ENCODE measurements at places on chromosomes 13 and 19.
A peak's percentile ranks its signal among the peaks of the same experiment; 100 is the strongest.

- DNase-seq: peak; percentile 19
These were observed 103.7 kb upstream of the EDNRB start for GRCh38 chr13:78022164-78022877.

- DNase-seq: no peak
These were observed 1181.2 kb downstream of the PCDH9 start for GRCh38 chr13:66048888-66049287.

DNA sequence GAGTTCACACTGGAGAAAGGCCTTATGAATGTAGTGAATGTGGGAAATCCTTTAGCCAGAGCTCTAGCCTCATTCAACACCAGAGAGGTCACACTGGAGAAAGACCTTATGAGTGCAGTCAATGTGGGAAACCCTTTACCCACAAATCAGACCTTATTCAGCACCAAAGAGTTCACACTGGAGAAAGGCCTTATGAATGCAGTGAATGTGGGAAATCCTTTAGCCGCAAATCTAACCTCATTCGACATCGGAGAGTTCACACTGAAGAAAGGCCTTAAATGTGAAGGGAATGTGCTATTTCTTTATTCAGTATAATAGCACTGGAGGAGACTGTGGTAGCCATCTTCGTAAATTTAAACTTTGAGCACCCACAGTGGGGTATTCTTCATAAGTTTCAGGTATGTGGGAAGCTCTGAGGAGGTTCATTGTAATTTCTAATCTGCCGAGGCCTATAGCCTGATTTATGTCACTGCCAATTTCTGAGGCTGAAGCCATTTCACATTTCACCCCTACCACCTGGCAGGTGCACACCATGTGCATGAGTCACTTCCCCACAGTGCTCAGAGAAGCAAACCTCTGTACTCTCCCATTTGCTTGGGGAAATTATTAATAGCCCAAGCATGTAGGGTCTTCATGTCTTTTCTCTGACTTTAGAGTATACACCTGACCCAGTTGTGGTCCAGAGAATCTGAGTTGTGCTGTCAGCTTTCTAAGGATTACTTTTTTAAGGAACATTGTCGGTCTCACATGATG lies 6.4 kb downstream of the ZNF551 start:
- DNase-seq: no peak

GRCh38 chr19:12784871-12785430 lies 6.3 kb upstream of the JUNB start:
- DNase-seq: no peak

- no peak for DNase-seq
These were observed 14.0 kb upstream of the GGACT start for GRCh38 chr13:100602493-100603111.

GRCh38 chr13:38899571-38899970 lies 91.1 kb downstream of the STOML3 start:
- no peak for DNase-seq

DNA sequence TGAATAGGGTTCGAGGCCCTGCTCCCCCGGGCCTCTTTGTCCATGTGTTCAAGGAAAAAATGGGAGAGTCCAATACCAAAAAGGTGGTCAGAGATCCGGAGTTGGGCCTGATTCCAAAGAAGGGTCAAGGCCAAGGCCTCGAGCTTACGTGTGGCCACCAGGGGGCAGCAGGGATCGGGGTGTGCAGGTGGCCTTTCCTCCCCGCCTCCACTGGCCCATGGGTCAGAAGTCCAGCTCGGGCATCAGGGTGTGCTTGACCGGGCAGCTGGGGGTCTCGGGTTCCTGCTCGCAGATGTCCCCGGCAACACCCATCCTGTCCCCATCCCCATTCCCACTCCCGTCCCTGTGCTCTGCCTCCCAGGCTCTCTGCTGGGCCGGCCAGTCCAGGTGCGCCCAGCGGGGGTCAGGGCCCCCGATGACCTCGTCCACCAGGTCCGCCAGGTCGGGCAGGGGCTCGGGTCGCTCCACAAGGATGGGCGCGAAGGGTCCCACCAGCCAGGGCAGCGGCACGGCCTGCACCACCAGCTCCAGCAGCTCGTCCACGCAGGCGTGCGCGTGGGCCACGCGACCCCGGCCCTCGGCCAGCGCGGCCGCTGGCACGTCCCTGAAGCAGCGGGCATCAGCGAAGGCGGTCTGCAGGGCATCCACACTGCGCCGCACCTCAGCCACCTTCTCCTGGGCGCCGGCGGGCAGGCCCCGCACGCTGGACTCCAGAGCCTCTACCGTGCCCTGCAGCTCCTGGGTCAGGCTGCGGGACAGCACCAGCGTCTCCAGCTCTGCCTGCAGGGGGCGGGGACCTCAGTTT lies 5.2 kb upstream of the PLIN4 start:
- DNase-seq: peak; percentile 68

- no peak for DNase-seq
These were observed 77.1 kb downstream of the GNG7 start for GRCh38 chr19:2625434-2625833.

DNA sequence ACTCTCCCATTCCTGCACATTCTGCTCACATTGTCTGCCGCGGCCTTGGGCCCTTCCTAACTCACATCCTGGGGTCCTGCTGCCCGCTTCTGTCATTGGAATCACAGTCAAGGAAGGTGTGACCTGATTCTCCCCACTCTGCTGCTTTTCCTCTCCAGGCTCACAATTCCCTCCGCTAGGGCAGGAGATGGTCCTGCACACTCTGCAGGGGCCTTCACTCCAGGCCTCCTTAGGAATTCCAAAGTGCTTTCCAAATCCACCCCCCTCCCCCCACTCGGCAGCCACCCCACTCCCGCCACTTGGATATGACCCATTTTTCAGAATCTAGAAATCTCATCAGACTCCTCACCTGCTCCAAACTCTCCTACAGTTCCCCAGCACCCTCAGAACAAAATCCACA lies 3.1 kb upstream of the SLC5A5 start:
- DNase-seq: no peak

- no peak for DNase-seq
These were observed 19.4 kb upstream of the RANBP3 start for GRCh38 chr19:5997371-5997770.

- no peak for DNase-seq
These were observed 186.5 kb upstream of the ATXN8OS start for GRCh38 chr13:69921156-69921555.

DNA sequence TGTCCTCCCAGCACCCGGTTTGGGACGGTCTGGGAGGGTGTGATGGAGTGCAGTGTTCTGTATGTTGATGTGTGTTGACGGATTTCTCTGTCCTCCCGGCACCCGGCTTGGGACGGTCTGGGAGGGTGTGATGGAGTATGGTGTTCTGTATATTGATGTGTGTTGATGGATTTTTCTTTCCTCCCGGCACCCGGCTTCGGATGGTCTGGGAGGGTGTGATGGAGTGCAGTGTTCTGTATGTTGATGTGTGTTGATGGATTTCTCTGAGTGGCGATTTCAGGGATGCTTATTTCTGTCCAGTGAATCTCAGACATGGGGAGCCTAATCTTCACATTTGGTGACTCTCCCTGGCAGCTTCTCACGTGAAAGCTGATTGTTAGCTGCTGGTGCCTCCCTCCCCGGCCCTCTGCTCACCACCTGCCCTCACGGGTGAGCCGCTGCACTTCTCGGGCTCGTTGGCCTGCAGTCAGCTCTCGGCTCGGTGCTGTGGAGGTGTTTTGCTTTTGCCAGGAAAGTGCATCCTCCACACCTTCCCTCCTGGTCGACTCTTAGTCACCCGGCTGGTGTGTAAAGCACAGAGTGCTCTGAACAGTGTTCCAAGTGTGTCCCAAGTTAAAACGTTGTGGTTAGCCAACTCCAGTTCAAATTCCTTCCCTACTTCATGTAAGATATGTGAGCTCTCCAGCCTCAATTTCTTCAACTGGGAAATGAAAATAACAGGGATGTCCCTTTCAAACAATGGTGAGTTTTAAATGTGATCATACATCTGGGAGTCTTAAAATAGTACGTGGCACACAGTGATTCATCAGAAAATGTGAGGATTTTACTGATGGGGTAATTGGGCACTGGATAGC lies 54.6 kb downstream of the ATP11A start:
- DNase-seq: no peak

DNA sequence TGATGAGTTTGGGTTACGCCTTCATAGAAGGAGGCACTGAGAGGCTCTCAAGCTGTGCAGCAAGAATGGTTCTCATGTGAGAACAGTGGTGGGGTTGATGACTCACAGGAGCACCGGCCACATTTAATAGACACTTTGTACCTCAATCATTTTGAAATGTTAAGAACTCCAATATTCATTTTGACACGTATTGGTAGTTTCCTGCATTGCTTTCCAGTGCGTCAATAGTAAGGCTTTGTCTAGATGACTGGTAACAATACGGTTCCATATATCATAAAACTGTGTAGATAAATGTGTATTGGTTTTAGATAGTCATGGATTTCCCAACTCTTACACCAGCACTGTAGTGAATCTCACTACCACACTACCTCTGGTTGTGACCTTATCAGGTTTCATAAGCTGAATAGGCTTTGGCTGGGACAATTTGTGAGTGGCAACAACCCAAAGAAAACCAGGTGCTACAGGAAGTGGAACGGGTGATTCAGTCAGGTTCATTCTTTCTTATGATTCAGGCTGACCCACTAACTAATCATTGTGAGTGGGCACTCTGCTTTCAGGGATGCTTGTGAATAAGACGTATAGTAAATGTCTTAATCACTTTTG lies 362.6 kb downstream of the KLF5 start:
- DNase-seq: no peak

GRCh38 chr13:37450276-37450675 lies 148.3 kb downstream of the POSTN start:
- DNase-seq: no peak

- DNase-seq: peak; percentile 19
These were observed 54.7 kb upstream of the F7 start for GRCh38 chr13:113050734-113051431.

DNA sequence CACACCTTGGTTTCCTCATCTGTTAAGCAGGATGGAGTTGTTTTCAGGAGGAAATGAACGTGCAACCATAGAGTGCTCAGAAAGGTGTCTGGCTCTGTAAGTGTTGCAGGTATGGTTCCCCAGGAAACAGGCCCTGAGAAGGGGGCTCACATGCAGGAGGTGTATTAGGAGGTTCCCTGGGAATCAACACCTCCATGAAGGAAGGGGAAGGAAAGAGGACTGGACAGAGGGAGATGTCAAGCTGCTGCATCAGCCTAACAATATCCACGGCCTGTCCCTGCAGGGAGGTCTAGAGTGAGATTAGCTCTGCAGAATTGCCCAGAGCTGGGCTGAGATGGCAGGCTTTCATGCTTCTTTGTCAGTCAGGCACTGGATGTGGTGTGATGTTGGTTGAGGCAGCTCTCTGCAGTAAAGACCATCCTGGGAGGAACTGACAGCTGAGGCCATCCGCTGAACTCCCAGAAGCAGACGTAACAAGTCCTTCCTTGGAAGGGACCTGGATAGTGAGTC lies 373.3 kb downstream of the ZNF536 start:
- DNase-seq: no peak

DNA sequence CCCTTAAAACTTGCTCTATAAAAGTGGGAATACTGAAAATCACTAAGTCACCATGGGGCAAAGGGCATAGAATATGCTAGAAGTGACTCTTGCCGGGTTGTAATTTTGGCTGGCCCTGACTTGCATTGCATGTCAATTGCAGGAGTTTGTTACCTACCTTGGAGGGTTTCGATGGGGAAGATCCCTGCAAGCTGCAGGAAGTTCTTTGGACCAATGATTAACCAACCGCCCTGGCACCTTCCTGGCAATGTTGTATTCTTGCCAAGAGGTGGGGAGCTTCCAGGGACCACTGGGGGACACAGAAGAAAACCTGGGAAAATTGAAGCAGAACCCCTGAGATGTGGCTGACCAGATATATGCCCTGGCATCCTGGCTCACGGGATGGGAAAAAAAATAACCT lies 235.8 kb downstream of the B3GLCT start:
- DNase-seq: no peak

DNA sequence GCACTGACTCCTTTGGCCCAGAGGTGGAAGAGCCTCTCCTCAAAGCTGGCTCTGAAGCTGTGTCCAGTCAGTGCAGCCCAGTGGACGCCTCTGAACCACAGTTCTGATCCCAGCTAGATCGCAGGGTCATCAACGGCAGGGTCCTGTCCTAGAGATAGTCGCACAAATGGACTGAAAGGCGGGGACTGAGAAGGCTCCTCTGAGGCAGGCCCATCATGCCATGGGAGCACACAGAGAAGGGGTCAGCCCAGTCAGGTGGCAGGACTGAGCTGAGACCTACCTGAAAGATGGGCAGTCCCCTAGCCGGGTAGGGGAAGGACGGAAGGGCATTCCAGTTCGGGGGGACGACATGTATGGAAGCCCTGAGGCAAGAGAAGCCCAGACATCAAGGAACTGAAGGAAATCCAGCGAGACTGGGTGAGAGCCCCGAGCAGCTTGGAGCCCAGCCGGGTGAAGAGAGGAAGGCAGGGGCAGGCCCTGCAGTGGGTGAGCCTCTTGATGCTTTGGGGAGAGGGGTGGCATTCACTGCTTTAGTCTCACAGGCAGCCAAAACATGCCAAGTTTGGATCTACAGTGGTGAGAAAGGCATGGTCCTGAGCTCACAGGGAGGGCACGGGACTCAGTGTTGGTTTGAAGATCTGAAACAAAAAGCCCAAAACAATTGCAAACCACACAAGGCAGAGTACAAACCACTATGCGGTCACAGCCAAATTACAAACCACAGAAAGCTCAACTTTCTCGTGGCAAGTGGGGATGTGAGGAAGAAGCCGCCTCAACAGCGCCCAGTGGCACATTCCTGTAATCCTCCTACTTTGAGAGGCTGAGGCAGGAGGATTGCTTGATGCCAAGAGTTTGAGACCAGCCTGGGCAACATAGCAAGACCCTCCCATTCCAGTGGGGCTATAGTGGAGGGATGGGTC lies 10.0 kb downstream of the CALM3 start:
- DNase-seq: peak; percentile 12

All from left cardiac atrium (tissue), 4 donors.